ENCODE measurements at places on chromosomes 1 and 21.

DNA sequence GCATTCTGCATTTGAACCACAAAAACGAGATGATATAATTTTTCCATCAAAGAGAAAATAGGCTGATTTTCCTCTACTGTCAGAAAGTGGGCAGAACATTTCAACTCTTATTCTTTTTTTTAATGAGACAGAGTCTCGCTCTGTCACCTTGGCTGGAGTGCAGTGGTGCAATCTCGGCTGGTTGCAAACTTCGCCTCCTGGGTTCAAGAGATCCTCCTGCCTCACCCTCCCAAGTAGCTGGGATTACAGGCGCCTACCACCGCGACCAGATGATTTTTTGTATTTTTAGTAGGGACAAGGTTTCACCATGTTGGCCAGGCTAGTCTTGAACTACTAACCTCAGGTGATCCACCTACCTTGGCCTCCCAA is 11.6 kb downstream of the DSTYK start:
- DNase-seq: no peak

DNA sequence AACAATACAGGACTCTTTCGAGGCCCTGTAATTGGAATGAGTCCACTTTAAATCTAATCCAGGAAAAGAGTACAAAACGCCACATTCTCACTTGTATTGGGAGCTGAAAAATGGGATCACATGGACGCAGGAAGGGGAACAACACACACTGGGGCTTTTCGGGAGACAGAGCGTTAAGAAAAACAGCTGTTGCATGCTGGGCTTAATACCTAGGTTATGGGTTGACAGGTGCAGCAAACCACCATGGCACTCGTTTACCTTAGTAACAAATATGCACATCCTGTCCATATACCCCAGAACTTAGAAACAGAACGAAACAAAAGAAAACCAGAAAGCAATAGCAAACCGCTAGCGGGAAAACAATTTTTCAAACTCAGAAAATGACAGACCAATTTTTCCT is 1532.7 kb upstream of the TPTE start:
- no peak for DNase-seq

DNA sequence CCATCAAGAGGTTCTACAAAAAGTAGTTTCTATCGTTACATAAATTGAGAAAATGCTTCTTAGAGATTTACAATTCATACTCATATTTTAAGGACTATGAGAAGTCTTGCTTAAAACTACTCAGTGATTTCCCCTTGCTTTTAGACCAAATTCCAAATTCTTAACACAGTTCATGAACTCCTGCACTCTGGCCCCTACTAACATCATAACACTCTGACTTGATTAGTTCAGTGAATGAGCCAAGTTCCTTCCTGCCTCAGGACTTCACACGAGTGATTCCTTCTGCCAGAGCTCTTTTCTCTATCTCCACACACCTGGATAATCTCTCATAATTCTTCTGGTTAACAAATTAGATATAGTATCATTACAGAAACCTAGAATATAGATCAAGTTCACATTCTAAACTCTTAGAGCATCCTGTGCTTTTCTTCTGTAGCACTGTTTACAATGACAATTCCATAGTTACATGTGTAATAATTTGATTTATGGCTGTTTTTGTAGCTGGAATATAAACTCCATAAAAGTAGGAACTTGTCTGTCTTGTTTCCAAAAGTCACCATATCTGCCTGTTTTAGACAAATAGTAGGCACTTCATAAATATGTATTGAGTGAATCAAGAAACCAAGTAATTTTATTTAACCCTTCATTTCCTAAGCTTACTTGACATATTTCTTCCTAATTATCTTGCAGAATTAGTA is 59.9 kb downstream of the NUF2 start:
- no peak for DNase-seq

- no peak for DNase-seq
Observed at GRCh38 chr1:115655916-115656315, 14.1 kb downstream of the VANGL1 start.

- DNase-seq: no peak
Observed at GRCh38 chr1:8660411-8660828, 157.0 kb downstream of the RERE start.

GRCh38 chr1:64228167-64228957 is 24.9 kb downstream of the UBE2U start:
- DNase-seq: no peak

GRCh38 chr1:86621286-86621685 is 74.4 kb downstream of the CLCA4 start:
- DNase-seq: no peak

DNA sequence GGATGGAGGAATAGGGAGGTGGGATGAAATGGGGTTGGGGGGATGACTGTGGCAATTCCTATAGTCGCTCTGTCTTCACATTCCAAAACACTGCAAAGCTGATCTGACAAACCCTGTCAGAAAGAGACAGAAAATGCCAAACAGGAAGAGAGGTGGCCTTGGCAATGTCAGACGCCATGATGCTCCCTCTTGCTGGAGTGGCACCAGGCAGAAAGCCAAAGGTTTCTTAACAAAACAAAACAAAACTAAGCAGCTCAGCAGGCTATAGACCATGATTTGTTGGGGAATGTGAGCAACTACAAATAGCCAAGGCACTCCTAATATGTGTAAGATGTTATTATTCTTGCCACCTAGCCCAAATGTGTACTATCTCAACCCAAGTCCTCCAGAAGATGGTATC is 42.9 kb upstream of the PLA2G2C start:
- no peak for DNase-seq

DNA sequence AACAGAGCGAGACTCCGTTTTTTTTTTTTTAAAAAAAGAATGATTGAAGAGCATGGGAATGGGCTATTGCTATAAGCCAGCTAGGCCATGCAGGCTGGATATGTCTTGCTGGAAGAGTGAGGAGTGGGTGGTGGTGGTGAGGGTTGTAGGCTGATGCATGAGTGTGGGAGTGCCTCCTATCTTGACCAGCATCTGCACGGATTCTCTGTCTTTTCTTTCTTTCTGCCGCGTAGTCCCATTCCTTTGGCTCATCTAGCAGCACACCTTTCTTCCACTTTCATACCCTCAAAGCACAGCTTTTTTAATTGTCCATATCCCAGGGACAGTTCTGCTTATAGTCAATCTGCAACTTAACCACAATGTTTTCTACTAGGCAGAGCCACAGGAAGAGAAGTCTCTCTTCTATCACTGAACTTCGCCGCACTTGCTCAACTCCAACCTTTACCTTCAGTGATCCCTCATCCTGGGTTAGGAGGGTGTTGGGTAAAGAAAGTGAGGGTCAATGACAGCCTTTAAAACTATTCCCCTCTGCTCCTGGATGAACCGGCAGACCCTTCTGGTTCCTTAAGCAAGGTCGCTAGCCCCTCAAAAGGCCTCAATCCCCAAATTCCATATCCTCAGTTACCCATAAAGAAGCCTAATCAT is 15.2 kb downstream of the ADCY10 start:
- DNase-seq: no peak

DNA sequence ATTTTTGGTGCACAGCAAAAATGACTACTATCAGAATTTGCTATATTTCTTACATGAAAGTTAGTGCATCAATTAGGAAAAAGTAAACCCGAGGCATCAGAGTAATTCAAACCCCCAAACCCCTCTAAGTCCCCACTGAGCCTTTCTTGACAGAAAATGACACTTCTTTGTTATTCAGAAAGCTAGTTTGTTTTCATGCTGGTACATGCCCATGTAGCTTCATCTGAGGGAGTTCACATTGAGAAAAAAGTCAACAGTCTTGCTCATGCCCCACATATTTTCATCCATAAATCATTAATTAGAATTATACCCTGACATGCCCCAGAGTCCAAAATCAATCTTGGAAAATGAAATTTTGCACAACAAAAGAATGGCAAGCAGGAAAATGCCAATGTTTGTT is 39.9 kb upstream of the PDC start:
- no peak for DNase-seq

DNA sequence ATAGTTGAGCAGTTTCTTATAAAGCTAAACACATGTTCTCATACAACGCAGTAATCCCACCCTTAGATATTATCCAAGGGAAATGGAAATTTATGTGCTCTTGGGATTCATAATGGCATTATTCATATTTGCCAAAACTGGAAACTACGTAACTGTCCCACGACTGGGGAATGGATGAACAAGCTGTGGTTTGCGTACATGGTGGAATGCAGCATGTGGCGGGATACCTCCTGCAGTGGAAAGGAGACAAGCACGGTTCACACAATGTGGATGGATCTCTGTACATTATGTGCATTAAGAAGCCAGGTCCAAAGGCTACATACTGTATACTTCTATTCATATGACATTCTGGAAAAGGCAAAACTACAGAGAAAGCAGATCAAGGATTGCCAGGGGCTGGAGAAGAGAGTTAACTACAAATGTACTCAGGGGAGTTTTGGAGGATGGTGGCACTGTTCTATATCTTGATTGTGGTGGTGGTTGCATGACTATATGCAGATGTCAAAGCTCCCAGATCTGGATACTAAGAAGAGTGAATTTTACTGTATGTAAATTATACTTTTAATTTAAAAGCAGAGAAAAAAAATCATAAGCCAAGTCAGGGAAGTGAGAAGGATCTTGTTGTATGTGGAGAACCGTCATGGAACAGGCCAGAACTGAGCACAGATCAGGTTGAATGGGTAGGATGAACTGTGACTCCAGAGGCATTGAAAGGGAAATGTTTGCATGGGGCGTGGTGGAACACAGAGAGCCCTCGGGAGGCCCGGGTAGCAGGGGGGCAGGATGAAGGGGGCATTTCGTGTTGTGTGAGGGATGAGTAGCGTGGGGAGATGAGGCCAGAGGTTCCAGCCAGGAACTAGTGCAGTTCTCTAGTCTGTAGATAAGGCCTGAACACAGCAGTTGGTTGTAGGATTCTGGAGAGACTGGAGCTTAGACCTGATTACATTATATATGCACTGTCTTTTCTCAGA is 90.7 kb downstream of the GALNT2 start:
- DNase-seq: no peak

- DNase-seq: no peak
Observed at GRCh38 chr1:183734543-183735036, 70.3 kb upstream of the RGL1 start.

DNA sequence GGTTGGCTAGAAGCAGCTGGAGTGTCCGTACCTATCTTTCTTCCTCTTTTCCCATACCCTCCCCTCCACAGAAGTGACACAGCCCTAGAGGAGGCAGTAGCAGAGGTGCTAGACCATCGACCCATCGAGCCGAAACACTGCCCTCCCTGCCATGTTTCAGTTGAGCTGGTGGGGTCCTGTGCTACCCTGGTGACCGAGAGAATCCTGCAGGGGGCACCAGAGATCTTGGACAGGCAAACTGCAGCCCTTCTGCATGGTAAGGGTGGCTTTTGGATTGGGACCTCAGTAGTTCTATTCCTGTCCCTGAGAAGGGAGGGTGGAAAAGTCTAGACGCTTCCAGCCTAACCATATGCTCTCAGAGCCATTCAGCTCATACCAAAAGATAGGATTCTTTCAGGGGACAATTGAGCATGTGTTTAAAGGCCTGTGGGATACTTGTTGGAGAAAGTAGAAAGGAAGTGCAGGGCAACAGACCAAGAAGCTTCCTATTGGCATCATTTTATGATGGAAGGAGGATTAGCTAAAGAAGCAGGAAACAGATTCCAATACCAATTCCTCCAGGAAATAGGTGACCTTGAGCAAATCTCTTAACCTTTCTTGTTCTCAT is 11.7 kb upstream of the BNIPL start:
- peak; percentile 90 for DNase-seq

DNA sequence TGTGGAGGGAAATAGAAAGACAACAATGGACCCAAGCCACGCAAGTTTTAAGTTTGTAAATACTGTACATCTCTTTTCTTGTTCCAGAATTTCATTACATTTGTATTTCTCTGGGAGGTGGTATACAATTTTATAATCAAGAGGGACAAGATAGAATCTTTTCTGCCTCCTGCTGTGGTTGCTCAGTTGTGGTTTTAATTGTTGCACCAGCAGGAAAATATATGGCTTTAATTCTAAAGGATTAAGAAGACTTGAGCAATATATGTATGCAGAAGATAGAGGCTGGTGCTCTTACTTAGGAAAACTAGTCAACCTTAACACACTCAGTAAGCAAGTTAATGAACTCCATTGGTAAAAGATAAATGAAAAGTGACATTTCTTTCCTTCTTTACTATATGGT is 19.8 kb upstream of the ASB17 start:
- no peak for DNase-seq

- no peak for DNase-seq
Observed at GRCh38 chr1:72137656-72138055, 144.7 kb downstream of the NEGR1 start.

GRCh38 chr1:81305997-81306452 is 494.7 kb upstream of the ADGRL2 start:
- no peak for DNase-seq

DNA sequence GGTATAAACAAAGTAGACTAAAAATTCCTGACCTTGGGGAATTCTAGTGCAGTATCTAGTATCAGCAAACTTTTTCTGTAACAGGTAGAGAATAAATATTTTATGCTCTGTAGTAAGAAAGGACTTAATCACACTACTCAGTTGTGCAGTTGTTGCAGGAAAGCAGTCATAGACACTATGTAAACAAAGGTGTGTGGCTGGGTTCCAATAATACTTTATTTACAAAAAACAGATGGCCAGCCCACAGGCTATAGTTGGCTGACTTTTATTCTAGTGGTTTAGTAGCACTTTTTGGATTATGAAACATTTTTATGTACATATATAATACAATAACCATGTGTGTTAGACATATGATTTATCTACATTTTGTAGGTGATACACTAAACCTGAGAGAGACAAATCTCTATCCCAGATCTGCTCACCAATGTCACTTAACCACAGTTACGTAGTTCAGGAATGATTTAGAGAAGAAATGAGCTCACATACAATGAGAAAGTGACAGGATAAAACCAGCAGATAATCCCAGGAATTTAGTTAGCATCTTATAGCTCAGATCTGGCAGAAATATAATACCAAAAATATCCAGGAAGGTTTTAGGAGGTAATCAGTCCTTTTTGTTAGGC is 56.1 kb downstream of the MIER1 start:
- no peak for DNase-seq

GRCh38 chr1:11736746-11737639 is 1.1 kb downstream of the AGTRAP start:
- peak; percentile 49 for DNase-seq

DNA sequence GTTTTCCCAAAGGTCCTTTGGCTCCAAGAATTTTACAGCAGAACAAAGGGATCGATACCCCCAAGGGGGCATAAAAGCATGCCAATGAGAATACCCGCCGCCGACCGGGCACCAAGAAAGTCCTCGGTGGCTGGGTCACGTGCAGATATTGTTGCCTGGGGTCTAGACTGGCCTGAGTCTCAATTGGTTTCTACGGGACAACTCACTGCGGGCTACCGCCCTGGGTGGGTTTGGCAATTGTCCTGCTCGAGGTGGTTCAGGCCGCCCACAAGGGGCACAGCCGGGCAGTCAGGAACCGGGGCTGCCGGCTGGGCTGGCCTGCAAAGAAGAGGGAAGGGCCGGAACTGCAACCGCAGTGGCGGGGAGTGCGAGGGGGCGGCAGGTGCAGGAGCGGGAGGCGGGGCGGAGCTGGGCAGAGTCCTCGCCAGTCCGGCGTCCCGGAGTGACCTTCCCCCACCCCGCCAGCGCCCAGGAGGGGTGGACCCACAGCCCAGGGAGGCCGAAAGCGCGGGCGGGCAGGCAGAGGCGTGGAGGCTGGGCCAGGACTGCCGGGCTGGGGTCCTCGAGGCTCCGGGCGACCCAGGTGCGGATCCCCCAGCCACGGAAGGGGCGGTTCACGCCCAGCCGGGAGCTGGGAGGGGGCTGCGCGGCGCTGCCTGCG is 926 bp upstream of the ATP1B1 start:
- DNase-seq: peak; percentile 41

All from CD4-positive, alpha-beta T cell treated with Interleukin-12 subunit alpha and Interleukin-12 subunit beta, for 1 hour (primary cell).